ENCODE measurements at places on chromosomes 4 and X.

GRCh38 chr4:123479944-123480343, 83.3 kb downstream of the SPRY1 start:
- DNase-seq: no peak

GRCh38 chr4:76836860-76837562, 60.9 kb downstream of the SOWAHB start:
- DNase-seq: no peak

- no peak for DNase-seq
Observed at GRCh38 chr4:20629186-20630106, 70.8 kb upstream of the PACRGL start.

GRCh38 chr4:76747563-76747962, 150.4 kb downstream of the SOWAHB start:
- no peak for DNase-seq

DNA sequence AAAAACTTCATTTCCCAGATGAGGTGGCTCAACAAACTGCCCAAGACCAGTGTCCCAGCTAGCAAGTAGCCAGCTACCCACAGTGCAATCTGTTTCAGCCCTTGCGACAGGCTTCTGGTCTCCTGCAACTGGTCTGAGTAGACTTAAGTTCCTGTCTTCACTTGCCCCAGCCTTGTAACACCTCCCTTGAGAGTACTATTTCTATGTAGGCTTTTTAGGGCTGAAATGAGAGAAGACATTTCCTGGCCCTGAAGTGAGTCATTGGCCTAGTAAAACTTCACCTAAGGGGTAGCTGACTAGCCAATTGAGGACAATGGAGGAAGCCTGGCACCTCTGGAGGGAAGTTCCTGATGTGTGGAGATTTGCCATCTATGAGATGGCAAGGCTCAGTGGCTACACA, 80.1 kb upstream of the STIM2 start:
- no peak for DNase-seq

DNA sequence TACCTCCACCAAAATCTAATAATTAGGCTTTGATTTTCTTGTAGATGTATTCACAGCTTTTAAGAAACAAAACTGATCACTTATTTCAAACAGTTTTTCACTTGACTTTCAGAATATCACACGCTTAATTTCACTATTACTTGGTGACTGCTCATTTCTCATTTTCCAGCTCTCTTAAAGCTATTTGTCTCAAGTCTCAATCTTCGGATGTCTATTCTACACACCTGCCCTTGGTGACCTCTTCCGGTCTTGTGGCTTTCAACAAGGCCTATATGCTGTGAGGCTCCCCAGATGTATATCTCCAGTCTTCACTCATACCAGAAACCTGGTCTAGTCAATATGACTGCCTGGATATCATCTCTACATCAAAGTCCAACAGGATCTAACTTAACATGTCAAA, 34.9 kb upstream of the ANXA10 start:
- DNase-seq: no peak

DNA sequence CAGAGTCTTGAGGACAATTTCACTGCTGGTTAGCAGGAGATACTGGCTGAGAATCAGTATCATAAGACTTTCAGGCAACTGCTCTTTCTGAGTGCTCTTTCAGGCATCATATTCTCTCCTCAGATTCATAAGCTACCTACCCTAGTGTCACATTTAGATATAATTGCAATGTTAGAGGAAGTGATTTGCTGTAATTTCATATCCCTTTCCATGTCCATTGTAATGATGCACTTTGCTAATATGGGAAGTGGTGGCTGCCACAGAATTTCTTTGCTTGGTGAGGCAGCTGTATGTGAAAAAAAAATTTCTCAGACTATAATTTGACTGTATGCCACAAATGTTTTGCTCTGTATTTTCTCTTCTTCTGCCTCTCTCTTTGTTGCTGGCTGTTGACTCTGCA, 63.3 kb downstream of the DOCK11 start:
- no peak for DNase-seq

GRCh38 chr4:104010722-104011121, 290.9 kb upstream of the TACR3 start:
- no peak for DNase-seq

DNA sequence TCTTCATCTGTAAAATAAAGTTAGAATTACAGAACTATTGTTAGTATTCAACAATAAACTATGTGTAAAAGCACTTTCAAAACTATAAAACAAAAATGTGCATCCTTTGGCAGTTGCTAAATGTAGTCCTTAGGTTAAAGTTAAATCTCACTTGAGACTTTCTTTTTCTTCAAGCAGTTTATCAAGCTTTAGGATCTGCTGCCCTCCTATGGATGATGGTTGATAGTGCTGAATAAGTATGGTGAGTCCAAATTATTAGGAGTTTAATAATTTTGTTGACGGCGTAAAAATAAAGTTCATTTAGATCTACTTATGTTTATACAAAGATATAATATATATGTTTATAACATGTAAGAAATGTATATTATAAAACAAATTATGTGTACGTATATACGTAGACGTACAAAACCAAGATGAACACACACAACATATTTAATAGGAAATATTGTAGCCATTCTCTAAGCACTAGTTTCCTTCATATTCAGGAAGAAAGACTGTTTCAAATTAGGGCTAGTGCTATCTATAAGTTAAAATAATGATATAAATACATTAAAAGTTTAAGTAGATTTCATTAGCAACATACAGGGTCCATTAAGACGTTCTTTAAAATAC, 22.3 kb downstream of the UGT2A2 start:
- no peak for DNase-seq

- DNase-seq: no peak
Observed at GRCh38 chr4:109276482-109277095, 25.9 kb downstream of the COL25A1 start.
